Activated CD4-positive, alpha-beta T cell treated with anti-CD3 and anti-CD28 coated beads for 1 hour (primary cell): ENCODE measurements at places on chromosomes 16 and 17.

DNA sequence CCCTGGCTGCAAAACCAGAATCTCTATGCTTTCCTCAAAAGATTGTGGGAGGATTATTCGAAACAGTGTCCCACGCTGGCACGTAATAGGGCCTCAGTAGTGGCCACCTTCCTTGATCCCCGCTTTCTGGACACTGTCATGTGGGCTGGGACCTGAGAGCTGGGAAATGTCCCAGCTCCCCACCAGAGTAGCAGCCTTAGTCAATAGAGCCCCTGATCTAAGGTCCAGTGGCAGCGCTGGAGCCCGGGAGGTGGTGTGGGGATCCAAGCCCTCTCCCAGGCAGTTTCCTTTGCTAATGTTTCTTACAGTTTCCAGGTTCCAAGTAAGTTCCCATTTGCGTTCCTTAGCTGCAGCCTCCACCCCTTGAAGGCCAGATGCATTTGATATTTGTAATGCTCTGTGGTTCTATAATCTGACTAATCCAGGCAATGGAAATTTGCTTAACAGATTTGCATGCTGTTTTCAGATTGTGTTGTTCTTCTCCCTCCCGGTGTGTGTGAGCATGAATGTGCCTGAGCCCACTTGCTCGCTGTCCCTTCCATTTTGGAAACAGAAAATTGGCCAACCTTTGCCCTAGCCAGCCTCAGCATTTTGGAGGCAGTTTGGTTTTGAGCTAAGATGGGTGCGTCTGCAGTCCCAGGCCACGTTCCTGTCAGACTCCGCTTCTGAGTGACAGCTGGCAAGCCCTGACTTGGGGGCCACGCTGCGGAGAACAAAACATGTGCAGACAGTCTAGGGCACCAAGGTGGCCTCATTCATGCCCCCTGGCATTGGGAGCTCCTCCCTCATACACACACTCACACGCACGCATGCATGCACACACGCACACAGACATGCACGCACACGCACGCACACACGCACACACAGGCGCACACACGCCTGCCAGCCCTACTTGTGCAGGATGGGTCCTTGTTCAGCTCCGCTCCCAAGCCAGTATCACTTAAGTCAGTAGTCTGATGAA lies 69.4 kb downstream of the CCDC182 start:
- DNase-seq = no peak

DNA sequence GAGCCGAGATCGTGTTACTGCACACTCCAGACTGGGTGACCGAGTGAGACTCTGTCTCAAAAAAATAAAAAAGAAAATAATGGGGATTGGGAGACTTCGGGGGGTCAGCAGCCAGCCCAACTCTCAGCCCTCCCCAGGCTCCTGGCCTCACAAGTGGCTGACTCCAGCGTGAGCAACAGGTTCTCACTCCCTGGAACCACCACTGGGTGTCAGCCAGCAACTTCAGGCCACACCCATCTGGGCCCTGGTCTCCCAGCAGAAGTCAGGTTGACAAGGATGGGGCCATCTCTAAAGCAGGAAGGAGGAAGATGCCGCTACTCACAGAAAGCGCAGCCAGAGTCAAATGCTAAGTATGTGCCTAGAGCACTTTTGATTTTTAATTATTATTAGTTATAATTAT lies 139.4 kb downstream of the C16orf78 start:
- no peak for DNase-seq

DNA sequence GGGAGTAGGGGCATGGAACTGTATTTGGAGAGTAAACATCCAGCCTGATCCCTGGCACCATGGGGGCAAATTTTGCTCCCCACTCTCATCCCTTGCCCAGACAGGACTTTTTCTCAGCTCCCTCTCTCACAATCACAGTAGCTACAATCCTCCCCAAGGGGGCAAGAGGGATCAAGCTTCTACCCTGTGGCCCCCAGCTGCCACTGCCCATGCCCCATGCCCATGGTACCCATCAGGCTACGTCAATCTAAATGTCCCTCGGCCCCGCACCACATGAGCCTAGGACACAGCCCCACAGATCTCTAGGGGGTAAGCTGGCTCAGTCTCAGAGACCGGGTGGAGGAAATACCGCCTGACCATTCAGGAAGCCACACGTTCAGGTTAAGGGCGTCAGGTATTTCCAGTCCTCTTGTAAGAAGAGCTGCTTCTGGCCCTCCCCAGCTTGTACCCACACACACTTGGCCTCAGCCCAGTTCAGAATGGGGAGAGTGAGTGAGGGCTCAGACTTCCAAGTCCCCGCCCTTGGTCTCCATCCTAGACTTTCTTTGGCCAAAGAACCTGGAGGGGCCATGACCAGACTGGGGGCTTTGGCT lies 1.8 kb downstream of the CACNB1 start:
- DNase-seq = no peak

DNA sequence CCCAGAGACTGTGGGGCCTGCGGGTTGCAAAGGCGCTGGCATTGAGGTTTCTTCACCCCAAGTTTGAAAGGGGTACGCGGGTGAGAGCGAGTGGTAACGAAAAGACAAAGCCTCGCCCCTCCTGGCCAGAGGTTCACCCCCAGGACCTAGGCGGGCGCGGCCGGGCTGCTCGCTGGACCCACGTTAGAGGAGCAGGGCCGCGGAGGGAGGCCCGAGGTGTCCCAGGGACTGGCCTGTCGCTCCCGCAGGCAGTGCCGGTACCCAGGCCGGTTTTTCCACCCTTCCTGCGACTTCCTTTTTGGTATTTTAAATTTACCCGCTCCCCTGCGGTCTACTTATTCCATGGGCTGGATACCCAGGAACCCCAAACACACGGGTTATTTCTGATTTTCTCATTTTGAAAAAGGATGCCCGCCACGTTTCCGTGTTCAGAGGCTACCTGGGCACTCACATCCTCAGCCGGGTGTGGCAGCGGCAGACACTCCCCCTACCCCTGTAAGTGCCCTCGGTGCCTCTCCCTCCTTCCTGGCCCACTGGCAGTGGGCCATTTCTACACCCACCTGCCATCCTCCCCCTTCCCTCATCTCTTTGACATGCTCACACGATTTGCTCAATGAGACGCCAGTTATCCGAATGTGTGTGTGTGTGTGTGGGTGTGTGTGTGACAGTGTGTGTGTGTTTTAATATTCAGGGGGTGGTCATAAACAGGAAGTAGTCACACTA lies 1.6 kb upstream of the FOXL1 start:
- DNase-seq = no peak

- DNase-seq = no peak
These were observed 348.6 kb upstream of the ZFHX3 start for GRCh38 chr16:73396556-73396955.

- no peak for DNase-seq
These were observed 5.5 kb upstream of the TCF25 start for GRCh38 chr16:89867918-89868317.

- DNase-seq = no peak
These were observed 616.0 kb upstream of the CDH11 start for GRCh38 chr16:65737831-65738230.

- no peak for DNase-seq
These were observed 27.8 kb downstream of the CDH1 start for GRCh38 chr16:68764862-68765261.

- no peak for DNase-seq
These were observed 3.4 kb upstream of the ZNF423 start for GRCh38 chr16:49859125-49859811.

GRCh38 chr16:78415013-78415412 lies 315.6 kb downstream of the WWOX start:
- no peak for DNase-seq

GRCh38 chr16:27284865-27285675 lies 16.5 kb upstream of the NSMCE1 start:
- DNase-seq = no peak

DNA sequence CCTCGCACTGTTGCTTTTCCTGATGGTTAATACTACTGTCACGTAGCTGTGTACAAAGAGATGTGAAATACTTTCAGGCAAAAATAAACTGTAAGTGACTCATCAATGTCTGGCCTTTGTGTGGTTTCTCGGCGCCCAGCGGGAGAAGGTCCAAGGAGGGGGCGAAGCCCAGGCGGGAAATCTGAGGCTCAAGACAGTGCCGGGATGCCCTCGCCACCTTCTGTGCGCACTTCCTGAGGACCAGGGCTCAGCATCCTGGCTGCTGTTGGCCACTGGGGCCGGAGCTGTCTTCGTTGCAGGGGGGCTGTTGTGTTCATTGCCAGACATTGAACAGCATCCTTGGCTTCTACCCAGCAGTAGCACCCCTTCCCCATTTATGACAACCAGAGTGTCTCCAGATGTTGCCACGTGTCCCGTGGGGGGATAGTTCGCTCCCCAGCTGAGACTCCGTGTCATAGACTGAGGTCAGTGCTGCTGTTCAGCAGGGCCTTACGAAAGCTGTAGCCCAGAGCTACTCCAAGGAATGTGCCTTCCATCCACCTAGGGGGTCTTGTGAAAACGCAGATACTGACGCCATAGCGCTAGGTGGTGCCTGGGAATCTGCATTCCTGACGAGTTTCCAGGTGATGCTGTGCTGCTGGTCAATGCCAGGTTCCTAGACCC lies 67.3 kb upstream of the PLCG2 start:
- no peak for DNase-seq

GRCh38 chr17:65742403-65743307 lies 181.2 kb upstream of the AXIN2 start:
- DNase-seq = no peak
